ENCODE measurements at places on chromosomes 11 and 22.

DNA sequence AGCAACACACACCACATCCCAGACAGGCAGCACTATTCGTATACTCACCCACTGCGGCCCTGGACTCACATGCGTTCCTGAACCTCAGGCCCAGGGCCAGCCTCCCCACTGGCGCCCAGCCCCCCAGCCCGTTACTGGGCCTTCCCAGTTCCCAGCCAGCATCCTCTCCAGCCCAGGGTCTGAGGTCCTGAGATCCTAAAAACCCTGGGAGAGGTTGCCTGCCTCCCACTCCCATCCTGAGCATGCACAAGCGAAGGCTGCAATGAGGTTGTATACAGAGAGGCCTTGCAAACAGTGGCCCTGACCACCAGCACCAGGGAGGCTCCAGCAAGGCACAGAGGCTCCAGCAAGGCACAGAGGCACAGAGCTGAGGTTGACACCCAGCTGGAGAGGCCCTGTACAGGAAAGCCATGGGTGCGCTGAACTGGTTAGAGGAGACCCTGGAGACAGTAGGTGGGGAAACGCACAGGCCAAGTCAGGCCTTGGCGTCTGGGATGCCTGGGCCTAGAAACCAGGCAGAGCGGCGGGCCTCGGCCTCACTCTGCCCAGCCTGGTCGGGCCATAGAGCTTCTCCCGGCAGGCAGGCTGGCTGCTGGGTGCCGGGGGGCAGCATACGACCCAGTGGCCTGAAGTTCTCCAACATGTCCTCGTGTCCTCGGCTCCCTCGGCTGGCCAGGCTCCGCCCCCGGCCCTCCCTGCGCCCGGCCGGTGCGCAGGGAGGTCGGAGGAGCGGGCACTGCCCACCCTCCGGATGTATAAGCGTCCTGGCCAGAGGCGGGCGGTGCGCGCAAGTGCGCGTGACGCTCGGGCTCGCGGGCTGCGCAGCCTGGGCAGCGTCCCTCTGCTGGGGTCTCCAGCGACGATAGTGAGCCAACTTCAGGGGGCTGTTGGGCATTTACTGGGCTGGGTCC, 2.3 kb upstream of the TBX1 start:
- no peak for DNase-seq

GRCh38 chr11:110525883-110526282, 96.1 kb downstream of the FDX1 start:
- DNase-seq, result no peak

DNA sequence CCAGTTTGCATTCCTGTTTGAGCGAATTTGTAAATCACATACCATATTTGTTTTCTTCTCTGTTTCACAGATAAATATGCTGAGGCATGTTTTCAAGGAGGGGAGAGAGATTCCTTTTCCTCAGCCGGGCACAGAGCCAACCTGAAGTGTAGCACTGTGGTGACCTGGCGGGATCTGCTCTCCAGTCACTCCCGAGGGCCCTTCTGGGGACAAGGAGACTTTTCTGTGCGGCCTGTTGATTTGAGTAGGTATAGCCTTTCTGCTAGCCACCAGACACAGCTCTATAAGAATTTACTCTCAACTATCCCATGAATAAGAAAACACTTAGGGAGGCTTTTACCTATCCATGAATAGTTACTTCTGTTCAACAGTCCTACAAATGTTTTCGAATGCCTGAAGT, 63.5 kb upstream of the FDX1 start:
- DNase-seq, result no peak

- DNase-seq, result no peak
Measured at GRCh38 chr22:41047801-41048211, 44.6 kb upstream of the EP300 start.

- DNase-seq, result no peak
Measured at GRCh38 chr11:26088391-26088790, 243.5 kb upstream of the ANO3 start.

GRCh38 chr11:2824851-2825250, 60.7 kb downstream of the CDKN1C start:
- DNase-seq, result no peak

DNA sequence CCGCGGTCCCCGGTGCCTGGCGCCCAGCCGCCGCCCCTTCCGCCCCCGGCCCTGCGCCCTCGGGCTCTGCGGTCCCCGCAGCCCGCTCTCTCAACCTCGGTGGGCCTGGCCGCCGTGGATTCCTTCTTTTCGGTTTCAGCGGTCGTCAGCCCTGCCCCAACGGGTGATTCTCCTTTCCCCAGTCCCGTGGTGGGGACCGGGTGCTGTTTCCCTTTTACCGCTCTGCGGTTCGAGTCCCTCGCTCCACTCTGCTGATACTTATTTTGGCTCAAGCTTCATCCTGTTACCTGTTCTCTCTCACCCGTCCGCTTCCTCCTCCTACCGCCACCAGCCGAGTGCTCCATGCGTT, 494 bp downstream of the ZDHHC5 start:
- peak; percentile 27 for DNase-seq

DNA sequence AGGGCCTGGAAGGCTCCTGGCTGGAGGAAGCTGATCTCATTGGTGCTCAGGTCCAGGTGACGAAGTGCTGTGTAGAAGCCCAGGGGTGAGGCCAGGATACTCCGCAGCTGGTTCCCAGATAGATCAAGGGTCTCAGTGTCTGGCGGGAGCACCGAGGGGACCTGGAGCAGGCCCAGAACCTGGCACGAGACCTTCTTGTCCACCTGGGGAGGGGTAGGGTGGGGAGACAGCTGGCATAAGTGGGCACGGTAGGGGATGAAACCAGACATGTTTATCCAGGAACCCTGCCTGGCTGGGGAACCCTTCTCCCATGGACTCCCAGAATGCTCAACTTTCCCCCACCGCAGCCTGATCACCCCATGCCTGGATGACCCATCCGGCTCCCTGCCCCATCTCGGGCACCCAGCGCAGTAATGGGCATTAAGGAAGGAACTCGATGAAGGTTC, 9.2 kb downstream of the LRRC32 start:
- DNase-seq, result no peak
